ENCODE measurements at places on chromosomes 4 and X.

DNA sequence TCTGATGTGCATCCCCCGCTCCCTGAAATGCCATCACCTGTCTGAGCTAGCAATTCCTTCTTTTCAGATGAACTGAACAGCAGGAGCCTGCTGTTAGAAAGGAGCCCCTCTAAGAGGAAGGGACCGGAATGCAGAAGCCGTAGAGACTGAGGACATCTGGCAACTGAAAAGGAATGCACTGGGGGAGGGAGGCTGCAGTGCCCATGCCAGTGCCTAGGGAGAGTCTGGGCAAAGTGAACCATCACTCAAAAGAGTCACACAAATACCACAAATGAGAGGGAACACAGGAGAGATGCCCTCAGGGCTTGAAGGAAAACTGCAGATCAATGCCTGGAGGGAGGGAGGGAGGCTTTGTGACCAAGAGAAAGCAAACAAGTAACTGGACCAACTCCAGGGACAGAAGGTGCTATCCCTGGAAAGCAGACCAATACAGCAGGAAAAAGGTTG lies 93.9 kb upstream of the CBR4 start:
- DNase-seq: no peak

DNA sequence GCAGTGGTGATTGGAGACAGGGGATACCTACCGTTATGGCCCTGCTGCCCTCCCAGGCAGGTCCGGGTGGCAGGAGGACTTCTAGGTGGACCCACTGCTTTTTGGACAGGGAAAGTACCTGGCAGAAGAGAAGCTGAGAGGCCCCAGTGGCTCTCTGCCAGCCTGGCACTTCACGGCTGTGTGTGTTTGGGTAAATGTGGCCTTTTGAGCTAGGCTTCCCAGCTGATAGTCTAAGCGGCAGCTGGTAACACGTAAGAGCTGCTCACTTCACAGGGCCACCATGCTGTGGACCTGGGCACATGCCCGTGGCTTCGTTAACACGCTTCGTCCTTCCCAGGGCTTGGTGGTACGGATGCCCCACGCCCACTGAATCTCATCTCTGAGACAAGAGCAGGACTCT lies 92.0 kb upstream of the CLCN4 start:
- no peak for DNase-seq

- no peak for DNase-seq
Observed at GRCh38 chr4:183297675-183298074, 22.4 kb downstream of the CLDN22 start.

GRCh38 chrX:94058728-94059382 lies 384.8 kb downstream of the FAM133A start:
- DNase-seq: no peak

GRCh38 chr4:10421344-10422055 lies 35.7 kb downstream of the ZNF518B start:
- no peak for DNase-seq

DNA sequence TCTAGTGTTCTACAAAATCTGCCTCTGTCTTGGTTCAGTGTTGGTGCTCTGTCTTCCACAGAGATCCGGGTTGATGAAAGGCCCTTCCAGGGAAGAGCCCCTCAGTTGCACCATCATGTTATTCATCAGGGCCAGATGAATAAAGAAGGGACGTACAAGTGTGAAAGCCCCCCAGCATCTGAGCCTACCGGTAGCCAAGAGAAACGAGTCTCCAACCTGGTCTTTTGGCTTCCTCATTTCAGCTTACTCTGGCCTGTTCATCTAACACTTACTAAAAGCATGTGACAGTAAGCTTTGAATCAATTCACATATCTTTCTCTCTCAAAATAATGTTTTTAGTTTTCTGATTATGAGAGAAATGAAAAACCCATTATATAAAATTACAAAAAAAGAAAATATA lies 19.2 kb downstream of the MEPE start:
- no peak for DNase-seq

DNA sequence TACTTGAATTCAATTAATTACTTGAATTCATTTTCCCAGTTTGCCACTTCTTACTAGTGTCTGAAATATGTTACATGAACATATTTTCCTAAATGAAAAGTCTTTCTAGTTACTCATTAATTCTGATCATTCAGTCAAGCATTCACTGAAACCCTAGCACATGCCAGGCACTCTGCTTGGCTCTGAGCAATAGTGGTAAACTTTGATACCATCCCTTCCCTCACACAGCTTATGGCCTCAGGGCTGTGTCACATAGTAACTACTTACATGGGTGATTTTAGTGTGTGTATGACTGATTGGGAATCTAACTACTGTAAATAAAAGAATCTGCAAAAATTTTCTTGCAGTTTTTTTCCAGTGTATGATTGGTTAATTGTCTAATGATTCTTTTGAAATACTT lies 32.7 kb downstream of the METAP1 start:
- no peak for DNase-seq

GRCh38 chr4:57691370-57691769 lies 581.2 kb upstream of the IGFBP7 start:
- no peak for DNase-seq

- no peak for DNase-seq
Observed at GRCh38 chrX:24851780-24852179, 158.1 kb downstream of the POLA1 start.

- no peak for DNase-seq
Observed at GRCh38 chr4:40656201-40656863, 26.7 kb upstream of the RBM47 start.

DNA sequence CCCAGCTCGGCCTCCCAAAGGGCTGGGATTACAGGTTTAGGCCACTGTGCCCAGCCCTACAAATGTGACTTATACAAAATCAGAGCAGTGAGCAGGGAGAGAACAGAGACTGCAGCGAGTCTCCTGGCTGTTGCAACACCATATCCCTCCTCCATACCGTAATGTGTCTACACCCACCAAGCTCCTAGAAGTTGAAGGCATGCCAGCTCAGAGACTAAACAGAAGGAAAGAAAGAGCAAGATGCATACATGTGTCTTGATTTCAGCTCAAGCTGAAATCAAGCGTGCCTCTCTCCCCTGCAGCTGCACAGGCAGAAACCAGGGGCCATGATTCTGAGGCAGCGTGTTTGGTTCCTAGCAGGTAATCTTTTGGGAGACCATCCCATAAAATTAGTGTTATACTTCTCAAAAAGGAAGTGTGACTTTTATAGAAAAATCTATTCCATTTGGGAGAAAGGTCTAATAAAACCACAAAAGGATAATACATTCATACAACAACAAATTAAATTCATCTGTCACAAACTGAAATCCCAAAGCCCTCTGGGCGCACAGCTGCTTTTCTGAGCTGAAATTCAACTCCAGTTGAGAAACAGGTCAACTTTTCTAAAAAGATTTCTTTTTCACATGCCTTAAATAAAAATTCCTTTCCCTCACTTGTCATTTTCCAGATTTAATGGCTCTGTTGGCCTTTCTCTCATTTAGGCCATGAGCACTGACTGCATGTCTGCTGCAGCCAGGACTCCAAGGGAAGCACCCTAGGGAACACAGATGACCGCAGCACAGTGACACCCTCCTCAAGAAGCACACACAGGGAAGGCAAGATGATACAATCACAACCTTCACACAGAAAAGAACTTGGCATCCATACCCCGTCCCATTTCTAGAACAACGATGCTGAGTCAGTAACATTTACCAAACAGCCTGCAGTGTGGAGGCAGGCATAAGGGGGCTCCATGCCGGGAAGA lies 34.4 kb downstream of the AFAP1 start:
- DNase-seq: peak; percentile 98

GRCh38 chr4:5839751-5840674 lies 52.9 kb downstream of the CRMP1 start:
- peak; percentile 23 for DNase-seq

- DNase-seq: peak; percentile 53
Observed at GRCh38 chrX:2385224-2385623, 115.6 kb downstream of the DHRSX start.

GRCh38 chr4:184416913-184417734 lies 57.2 kb downstream of the IRF2 start:
- peak; percentile 75 for DNase-seq

GRCh38 chr4:128068918-128069317 lies 7.8 kb downstream of the LARP1B start:
- peak; percentile 41 for DNase-seq

GRCh38 chr4:149961876-149962597 lies 116.2 kb upstream of the DCLK2 start:
- DNase-seq: peak; percentile 59

Data from fibroblast of villous mesenchyme (primary cell).